ENCODE measurements at places on chromosomes 7 and 10.

GRCh38 chr10:94983555-94983954 is 45.1 kb downstream of the CYP2C9 start:
- DNase-seq, result no peak

DNA sequence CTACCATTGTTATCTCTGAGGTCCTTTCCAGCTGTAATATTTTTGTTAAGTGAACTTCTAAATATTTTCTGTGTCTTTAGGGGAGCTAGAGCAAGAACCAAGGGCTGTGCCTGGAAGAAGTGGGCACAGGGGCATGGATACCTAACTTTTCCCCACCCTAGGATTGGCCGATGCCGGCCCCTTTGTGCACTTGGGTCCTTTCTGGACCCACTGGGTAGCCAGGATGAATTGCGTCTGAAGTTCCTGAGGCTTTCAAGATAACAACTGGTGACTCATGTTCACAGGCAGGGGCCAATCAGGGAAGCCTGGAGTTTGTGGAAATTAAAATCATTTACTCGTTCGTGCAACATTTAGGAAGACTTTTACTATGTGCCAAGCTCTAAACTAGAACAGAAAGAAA is 758 bp downstream of the DPCD start:
- no peak for DNase-seq

GRCh38 chr7:118855290-118855689 is 630.8 kb downstream of the ANKRD7 start:
- DNase-seq, result peak; percentile 41

- no peak for DNase-seq
Observed at GRCh38 chr10:81314471-81314870, 560.5 kb upstream of the NRG3 start.

- DNase-seq, result no peak
Observed at GRCh38 chr10:126849646-126850045, 55.6 kb upstream of the DOCK1 start.

DNA sequence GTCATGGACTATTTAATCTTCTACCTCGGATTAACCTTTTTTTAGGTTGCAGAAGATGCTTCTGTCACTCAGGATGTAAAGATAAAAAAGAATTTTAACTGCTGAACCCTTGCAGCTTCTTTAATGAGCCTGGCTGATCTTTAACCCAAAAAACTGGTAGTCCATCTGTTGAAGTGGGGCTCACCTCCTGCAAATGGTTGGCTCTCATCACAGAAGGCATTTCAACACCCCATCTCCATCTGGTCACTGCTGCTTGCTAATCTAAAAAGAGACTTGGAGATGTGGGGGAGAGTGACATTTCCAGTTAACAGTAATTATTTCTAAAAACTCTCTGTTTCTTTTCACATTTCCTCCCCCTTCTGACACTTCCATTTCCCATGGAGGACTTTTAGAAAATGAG is 208.6 kb downstream of the LHFPL3 start:
- no peak for DNase-seq
